ENCODE measurements at places on chromosomes 5 and 9. TPM values are rescaled to one million over a fixed set of nuclear protein-coding genes. Genes with fewer than 3 reads are reported as not detected.

- no peak for DNase-seq
These were observed 27.2 kb upstream of the DEPDC1B start for GRCh38 chr5:60727033-60727679.

GRCh38 chr5:177225798-177226197 lies 77.7 kb downstream of the RAB24 start:
- DNase-seq, result no peak

- no peak for DNase-seq
These were observed 18.9 kb upstream of the PDCD6 start for GRCh38 chr5:252546-252945.

- no peak for DNase-seq
These were observed 2191.0 kb upstream of the ACO1 start for GRCh38 chr9:30193421-30193820.

Gene APBA1
- 1.7 TPM for total RNA-seq

Gene IL3
- total RNA-seq, result not detected

Gene BAAT
- total RNA-seq, result 0.15 TPM

Data from H9 (cell line).